NCI-H1930 (cell line): ENCODE measurements at places on chromosomes 16 and 17.
A peak's percentile ranks its signal among the peaks of the same experiment; 100 is the strongest.

GRCh38 chr16:28140788-28141618 lies 70.8 kb downstream of the XPO6 start:
- no peak for DNase-seq

DNA sequence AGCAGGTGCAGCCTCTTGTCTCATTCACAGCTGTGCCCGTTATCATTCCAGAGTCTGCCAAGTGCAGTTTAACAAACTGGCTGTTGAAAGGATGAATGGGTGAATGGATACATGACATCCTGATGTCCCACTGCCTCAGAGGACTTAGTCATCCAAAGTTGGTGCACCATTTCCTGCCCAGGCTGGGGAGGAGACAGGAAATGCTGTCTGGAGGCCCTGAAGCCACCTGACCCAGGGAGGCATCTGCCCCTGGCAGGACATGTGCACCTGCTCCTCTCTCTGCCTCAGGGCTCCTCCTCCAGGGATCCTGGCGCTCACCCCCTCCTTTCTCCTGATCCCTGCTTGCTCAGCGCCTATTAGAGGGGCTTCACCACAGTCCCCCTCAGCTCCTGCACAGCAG lies 1.8 kb upstream of the CD300C start:
- DNase-seq, result no peak

DNA sequence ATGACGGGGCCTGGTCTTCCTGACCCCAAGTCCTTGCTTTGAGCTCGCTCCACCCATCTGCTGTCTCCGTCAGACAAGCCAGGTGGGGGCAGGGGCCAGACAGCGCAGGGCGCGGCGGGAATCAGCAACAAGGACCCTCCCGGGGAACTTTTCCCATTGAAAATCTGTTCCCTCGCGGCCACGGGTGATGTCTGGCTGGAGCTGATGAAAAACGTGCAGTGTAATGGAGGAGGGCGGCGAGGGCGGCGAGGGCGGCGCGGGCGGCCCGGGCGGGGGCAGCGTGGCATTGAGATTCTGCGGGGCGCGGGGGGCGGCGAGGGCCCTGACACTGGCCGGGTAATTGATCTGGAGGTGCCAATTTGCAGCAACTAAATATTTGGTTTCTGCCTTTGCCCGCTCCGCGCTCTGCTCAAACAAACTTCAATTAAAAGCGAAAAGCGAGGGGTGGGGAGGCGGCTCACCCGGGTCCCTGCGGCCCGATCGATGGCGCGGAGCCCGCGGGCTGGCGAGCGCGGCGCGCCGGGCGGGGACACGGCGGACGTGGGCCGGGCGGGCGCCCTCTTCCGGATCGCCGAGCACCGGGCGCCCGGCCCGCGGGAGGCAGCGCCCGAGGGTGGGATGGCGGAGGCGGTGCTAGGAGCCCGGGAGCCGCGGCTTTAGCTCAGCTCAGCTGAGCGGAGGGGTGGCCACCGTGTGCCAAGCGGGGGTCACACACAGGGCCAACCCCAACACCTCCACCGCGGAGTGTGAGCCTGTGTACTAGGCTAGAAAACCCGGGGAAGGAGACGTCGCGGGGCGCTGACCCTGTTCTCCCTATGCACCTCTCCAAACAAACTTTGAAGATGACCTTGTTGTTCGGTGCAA lies 32.4 kb downstream of the DCAKD start:
- peak; percentile 61 for DNase-seq

DNA sequence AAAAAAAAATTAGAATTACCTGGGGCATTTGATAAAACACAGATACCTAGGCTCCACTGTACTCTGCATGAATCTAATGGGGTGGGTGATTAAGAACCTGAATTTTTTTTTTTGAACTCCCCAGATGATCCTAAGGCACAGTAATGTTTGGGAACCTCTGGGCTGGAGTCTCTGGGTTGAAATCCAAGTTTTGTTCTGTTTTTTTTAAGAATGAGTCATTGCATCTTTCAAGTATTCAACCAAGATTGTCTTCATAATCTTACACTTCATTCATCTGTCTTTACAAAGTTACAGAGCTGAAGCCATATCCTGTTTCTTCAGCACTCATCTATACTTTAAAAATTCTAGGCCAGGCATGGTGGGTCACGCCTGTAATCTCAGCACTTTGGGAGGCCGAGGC lies 52.6 kb downstream of the PIGL start:
- DNase-seq, result no peak

- no peak for DNase-seq
Measured at GRCh38 chr16:50269769-50270509, 3.6 kb downstream of the ADCY7 start.

DNA sequence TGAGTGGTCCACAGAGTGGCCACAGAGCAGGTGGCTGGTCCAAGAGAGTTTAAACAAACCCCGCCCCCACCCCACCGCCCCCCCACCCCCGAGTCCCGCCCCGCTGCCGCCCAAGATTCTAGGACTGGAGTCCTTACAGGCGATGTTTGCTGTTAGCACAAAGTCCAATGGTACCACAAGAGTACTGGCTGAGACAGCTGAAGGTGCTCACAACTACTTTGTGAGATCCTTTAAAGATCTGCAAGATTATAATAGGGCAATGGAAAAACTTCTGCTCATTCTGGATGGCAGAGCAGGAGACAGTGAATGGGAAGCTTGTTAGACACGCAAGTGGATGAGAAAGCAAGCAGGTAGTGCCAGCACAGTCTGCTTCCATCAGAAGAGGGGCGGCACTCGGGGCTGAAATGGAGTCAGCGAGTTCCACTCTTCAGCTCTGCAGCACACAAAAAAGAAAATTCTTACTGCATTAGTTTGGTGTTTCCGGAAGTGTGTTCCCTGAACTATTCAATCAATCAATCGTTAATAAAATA lies 4.7 kb upstream of the TEKT3 start:
- DNase-seq, result no peak

- no peak for DNase-seq
Measured at GRCh38 chr17:68792042-68792685, 163.0 kb downstream of the ABCA8 start.
